HFFc6 (cell line): ENCODE measurements at places on chromosomes 4 and X.
A peak's percentile ranks its signal among the peaks of the same experiment; 100 is the strongest.

DNA sequence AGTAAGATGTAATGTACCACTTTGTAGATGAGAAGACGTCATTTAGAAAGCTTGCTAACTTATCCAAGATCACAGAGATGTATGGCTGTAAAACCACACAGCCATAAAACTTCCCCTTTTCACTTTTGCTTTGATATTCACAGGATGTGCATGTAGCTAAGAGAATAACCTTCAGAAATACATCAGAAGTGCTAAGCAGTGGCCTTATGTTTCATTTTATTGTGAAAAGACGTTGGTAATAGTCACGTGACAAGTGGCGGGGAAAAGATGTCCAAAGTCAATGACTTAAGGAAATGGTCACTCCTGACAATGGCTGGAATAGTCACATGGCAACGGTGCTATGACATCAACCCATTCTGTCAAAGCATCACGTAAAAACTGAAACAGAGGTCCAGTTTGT, 12.9 kb upstream of the WDR17 start:
- no peak for DNase-seq

DNA sequence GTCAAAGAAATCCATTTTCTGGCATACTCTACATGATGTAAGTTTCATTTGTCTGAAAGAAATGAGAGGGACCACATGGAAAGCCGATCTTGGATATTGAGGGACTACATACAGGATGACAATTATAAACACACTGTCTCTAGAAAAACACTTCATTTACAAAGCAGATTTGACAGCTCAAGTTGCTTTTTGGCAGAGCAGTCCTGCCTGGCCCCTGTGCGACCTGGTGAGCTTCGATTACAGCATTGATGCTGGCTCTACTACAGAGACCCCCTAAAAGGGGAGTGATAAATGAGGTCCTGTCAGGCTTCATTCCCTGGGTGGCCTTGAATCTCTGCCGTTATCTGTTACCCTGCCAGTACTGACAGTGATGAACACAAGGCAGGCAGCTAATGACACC, 215.2 kb upstream of the NOCT start:
- DNase-seq, result no peak

- no peak for DNase-seq
Measured at GRCh38 chrX:68180579-68180978, 252.7 kb downstream of the OPHN1 start.

DNA sequence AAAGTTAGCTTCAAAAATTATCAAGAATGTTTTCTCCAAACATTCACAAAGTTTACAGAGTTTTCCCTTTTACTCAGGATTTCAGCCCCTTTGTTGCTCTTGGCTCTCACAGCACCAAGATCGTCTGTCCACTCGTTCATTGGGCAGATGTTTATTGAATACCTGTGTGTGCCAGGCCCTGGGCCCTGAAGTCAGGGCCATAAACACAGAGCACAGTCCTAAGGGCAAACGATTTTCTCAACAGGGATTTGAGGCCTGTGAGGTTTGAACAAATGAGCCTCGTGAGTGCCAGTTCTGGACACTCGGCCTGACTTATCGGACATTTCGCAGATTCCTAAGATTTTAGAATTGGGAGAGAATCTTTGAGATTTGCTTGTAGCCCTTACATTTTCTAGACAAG, 142.1 kb downstream of the TBL1X start:
- DNase-seq, result no peak

DNA sequence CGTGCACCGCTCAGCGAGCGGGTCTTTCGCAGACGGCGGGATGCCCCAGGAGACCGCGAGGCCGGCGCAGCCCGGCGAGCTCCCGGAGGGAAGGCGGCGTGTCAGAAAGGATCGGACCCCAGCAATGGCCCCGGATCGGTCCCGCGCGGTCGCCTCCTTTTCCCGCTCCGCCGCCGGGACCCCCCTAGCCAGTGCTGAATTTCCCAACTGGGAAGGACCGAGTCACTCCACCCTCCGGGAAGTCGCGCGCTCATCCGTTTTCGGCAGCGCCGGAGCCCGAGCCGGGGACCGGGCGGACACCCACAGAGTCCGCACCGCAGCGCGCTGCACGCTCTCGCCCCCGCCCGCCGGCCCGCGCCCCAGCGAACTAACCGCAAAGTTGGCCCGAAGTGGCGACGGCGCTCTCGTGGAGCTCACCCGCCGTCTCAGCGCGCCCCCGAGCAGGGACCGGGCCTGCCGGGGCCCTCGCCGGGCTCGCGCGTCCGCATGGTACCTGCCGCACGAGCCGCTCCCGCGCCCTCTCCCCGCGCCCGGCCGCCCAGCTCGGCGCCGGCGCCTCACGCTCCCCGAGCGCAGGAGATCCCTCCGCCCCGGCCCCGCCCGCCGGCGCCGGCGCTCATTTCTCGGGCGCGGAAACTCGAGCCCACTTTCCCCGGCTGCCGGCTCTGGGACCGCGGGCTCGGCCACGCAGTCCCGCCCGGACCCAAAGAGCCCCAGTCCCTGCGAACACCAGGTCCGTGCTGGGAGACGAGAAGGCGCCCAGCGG, at the start of gene FAT1:
FAT1 (minus strand) TSS at position 565 of the 766 bp plus-strand sequence. CDS start 14,029 bp downstream, outside the sequence.
- peak; percentile 41 for DNase-seq

GRCh38 chr4:7811536-7812191, 128.0 kb downstream of the AFAP1 start:
- no peak for DNase-seq

DNA sequence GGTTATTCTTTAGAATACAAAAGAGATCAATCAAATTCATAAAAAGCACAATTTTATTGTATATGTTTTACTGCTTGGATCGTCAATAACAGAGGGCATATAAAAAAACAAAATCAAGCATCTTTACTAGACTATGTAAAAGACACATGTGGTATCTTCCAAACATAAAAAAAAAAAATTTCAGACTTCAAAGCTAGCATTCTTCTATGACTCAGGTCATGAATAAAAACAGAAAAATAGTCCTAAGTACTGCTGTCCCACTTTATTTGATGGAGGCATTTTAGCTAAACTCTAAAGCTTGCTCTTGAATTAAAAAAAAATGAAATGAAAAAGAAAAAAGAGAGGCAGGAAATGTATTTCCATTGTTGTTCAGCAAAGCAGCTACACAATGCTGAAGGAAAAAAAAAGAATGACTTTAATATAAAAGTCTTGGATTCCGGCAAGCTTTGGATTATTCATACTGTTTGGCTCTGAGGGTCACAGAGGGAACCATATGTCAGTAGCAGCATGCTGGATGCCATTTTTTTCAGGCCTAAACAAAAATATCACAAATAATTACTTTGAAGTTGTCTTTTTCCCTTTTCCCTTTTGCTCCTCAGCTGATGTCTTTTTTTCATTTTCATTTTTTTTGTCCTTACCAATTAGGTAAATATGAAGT, 249.1 kb upstream of the DIAPH2 start:
- DNase-seq, result peak; percentile 5

- DNase-seq, result no peak
Measured at GRCh38 chr4:26751004-26751403, 109.6 kb upstream of the STIM2 start.

- no peak for DNase-seq
Measured at GRCh38 chr4:30429813-30430761, 290.1 kb upstream of the PCDH7 start.

GRCh38 chr4:147456706-147457105, 24.2 kb upstream of the EDNRA start:
- DNase-seq, result no peak

DNA sequence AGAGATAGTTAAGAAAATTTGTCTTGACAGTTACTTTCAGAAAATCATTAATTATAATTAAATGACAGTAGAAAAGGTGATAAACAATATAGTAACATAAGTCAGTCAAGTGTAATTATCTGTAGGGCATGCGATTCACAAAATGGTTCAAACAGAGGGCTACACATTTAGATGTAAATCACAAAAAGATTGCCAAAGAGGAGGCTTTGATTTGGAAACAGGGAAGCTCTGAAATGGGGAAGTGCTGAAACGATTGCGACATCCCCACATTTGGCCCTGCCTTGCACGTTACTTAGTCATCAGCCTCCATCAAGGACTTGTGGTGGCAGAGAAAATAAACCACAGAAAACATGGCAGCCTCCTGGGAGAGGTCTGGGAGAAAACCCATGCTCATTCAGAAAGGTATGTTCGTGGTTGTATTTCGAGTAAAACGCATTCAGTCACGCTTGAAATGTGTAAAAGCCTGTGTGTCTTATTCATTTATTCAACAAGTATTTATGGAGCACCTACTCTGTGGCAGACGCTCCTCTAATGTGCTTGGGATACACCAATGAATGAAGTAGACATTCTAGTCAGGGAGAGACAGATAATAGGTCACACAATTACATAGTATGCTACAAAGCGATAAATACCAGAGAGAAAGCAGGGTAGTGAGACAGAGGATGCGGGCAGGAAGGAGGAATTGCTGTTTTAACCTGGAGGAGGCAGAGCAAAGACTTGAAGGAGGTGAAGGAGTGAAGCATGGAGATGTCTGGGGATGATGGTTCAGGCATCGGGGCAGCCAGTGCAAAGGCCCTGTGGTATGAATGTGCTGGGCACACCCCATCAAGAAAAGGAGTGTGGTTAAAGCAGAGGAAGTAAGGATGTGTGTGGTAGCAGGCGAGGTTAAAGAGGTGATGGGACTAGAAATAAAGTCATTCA, 7.8 kb downstream of the RBM47 start:
- DNase-seq, result peak; percentile 89

- DNase-seq, result no peak
Measured at GRCh38 chrX:53269536-53270107, 11.8 kb downstream of the IQSEC2 start.

DNA sequence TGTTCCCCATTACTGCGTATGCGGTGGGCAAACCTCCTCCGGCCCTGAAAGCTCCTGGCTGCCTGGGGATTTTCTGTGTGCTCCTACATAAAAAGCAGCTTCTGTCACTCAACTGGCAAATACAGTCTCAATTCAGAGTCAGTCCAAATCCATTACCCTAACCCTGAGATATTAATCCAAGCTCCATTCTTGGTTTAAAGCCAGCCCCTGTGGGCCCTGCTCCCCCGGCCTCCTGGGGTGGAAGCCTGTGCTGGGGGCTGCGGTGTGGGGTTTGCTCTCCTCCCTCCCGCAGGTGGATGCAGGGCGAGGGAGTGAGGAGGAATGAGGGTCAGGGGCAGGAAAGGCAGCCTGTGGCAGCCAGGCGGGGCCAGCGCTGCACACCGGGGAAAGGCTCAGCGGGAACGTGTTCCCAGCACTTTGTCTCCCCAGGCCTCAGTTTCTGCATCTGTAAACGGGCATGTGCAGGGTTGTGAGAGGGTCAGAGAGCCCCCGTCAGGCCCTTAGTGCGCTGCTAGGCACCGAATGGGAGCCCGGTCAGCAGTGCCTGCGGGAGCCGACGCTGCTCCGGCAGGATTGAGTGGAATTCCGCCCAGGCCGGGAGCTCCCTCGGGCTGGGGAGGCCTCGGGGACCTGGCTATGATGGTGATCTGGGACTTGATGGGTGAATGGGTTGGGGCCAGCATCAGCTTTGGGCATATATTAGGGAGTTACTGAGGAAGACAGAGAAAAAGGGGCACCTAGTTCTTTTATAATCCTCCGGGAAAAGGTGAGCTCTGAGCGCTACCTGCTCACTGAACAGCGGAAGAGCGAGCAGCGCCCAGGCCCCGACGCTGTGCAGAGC, 6.3 kb upstream of the RGS12 start:
- DNase-seq, result no peak

DNA sequence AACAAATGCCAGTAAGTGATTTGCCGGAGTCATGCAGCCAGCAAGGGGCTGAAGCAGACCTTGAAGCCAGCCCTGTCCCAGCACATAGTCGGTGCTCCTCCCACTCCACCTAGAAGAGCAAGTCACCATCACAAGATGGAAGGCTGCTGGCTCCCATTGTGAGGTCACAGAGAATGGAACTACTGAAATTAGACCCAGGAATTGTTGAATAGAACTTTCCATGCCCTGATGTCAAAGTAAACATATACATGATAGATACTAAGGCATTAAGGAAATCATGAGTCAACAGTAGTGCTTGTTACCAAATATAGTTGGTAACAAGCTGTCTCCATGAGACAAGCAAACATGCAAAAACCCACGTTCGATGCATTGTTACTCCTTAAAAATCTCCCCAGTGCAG, 177.1 kb upstream of the MID1 start:
- DNase-seq, result no peak

- DNase-seq, result no peak
Measured at GRCh38 chr4:109166586-109166985, 135.9 kb downstream of the COL25A1 start.

- DNase-seq, result no peak
Measured at GRCh38 chr4:101400096-101400495, 52.8 kb upstream of the PPP3CA start.

DNA sequence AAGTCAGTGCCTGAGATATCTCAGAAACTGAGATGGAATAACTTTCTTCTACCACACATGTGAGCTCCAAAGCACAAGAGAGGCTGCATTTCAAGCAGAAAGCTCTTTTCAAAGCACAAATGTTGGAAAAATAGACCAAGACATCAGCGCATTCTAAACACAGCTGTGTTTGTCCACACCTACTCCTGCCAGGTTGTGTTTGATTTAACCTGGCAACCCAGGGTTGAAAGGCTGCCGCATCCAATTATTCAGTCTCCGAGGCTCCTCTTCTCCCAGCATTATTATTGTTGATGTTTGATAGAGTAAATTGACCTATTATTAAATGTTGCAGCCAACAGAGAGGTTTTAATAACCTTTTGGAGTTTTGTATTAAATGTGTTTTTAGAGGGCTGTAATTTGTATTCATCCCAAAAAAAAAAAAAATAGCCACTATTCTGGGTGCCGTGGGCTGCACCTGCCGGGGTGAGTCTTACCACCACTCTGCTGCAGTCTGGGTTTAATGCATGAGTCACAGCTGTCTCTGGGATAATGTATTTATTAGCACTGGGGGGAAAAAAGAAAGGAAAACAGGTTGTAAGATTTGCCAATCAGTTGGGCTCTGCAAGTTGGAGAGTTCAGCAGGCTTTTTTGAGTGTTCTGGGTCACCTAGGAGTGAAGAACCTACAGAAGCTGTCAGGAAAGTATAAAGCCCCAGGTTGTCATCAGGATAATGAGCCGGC, 105.2 kb upstream of the NOCT start:
- DNase-seq, result no peak

DNA sequence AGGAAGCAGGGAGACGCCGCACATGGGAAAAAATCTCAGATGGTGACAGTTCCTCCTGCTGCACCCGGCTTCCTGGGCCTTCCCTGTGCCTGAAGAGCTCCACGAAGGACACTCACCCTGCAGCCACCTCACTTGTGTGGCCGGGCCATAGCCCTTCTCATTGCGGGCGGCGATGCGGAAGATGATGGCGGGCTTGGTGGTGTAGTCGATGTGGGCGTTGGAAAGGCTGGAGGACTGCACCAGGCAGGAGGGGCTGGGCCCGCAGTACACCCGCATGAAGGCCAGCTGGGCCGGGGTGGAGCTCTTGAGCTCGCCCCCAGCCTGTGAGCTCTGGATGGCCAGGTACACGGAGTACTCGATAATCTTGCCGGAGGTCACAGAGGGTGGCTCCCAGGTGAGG, 5.7 kb upstream of the RENBP start:
- no peak for DNase-seq

GRCh38 chr4:142535009-142535408, 311.1 kb downstream of the INPP4B start:
- DNase-seq, result peak; percentile 61

DNA sequence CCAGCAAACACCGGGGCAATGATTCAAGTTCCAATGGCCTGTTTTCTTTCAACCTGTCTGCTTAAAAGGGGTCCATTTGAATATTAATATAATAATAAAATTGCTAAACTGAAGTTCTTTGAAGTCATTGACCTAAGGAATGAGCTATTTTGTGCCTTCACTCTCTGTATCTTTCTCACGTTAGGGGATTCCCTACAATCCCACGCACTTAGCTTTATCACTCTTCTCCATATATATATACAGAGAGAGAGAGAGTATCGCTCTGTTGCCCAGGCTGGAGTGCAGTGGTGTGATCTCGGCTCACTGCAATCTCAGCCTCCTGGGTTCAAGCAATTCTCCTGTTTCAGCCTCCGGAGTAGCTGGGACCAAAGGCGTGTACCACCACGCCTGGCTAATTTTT, 83.9 kb upstream of the NWD2 start:
- no peak for DNase-seq
